ENCODE measurements at places on chromosomes 13 and 19.

DNA sequence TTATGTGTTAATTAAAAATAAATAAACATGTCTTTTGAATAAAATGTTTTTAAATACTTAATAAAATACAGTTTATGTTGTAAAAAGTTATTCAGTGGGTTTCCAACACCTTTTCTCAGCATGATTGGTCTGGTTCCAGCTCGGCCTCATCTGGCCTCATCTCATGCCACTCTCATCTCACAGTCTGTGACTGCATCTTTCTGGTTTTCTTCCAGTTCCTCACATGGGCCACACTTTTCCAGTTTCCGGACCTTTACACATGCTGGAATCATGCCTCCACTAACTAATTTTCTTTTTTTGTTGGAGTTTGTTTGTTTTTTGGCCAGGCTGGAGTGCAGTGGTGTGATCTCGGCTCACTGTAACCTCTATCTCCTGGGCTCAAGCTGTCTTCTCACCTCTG lies 82.5 kb downstream of the RUBCNL start:
- no peak for DNase-seq

DNA sequence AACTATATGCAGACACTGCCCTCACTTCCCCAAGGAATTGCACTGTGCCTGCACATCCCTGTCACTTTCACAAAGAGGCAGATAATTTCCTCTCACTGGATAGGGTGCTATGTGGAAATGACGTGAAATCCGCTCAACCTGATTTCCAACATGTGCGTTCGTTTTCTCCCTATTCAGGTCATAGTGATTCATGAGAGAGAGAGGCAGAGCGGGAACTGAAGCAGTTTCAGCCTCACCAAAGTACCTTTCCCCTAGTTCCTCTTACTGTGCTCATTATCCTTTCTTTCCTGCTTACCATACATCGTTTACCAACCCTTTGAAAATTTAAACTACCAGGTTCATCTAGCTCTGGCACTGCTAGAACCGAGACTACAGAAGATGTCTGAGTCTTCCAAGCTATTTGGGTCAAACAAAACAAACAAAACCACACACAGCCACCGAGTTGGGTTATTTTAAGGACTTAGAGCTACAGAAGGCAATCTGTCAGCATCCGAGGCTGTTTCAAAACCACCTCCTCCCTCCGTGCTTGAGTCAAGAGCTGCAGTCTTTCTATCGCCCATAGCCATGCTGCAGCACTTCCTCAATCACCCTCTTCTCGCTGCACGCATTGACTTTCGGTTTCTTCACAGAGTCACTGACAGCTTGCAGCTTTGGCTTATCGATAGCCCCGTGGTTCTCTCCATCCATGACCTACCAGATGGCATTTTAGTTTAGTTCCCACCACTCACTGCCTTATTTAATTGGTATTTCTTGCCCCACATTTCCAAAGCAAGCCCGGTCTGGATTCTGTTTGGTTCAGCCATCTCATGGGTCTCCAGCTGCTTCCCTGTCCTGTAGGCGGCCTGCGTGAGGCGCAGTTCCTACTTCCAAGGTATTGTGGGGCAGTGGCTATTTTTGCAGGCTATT lies 1395.8 kb downstream of the EFNB2 start:
- DNase-seq: peak; percentile 13

DNA sequence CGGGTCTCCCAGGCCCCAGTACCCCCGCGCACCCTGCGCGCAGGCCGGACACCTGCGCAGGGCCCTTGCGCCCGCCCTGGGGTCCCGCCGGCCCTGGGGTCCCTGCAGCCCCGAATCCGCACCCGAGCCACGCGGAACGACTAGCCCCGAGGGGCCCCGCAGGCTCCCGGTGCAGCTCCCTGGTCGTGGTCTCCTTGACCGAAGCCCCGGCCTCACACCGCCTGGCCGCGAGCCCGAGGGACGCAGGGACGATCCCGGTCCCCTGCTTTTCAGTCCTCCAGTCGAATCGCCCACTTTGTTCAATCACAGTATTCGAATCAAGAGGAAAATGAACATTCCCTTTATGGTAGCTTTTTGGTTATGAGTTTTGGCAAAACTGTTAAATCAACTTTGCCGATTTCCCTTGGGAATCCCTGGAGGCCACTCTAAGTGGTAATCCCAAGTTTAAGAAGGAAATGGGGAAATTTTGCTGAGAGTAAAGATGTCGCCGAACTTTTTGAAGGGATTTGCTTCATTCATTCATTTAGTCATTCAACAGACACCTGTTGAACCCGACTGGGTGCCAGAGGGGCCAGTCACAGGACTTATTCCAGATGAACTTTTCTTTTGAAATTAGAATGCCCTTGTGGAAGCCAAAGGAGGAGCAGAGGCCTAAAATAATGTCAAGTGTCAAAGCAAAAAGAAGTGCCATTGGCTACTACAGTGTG lies 75.0 kb downstream of the ZIC5 start:
- DNase-seq: no peak

GRCh38 chr19:18776736-18777135 lies 14.4 kb downstream of the COMP start:
- no peak for DNase-seq

GRCh38 chr13:99959127-99959539 lies 12.4 kb downstream of the ZIC5 start:
- DNase-seq: no peak

GRCh38 chr13:47168066-47168465 lies 271.2 kb upstream of the HTR2A start:
- no peak for DNase-seq

DNA sequence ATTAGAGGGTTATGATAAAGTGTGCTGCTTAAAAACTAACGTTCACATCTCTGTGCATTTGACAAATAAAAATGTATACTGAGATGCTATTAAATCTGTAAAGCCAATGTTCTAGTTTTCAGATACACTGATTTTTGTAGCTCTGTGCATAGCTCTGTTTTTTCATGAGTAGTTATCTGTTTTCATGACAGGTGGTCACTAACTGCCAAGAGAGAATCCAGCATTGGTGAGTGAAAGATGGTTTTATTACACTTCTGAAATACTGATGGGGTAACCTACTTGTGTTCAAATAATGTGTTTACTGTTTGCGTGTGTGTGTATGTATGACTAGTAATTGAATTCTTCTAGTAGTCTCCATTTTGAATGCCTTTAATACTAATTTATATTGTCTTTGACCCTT lies 29.0 kb downstream of the URI1 start:
- DNase-seq: no peak

DNA sequence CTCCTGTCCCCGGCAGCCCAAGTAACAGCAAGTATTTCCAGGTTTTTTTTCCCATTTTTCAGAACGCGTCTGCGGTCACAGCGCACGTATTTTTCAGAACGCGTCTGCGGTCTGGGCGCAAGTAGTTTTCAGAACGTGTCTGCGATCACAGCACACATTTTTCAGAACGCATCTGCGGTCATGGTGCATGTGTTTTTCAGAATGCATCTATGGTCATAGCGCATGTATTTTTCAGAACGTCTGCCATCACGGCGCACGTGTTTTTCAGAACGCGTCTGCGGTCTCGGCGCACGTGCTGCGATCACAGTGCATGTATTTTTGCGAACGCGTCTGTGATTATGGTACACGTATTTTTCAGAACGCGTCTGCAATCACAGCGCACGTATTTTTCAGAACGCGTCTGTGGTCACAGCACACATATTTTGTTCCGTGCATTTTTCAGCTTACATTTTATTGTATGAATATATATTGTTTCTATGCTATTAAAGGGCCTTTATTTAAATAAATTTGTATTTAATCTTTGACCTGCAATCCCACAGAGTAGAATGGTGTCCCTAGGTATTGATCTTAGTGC lies 19.7 kb downstream of the ATP4B start:
- DNase-seq: no peak

GRCh38 chr13:74111399-74111798 lies 22.8 kb downstream of the KLF12 start:
- DNase-seq: no peak

DNA sequence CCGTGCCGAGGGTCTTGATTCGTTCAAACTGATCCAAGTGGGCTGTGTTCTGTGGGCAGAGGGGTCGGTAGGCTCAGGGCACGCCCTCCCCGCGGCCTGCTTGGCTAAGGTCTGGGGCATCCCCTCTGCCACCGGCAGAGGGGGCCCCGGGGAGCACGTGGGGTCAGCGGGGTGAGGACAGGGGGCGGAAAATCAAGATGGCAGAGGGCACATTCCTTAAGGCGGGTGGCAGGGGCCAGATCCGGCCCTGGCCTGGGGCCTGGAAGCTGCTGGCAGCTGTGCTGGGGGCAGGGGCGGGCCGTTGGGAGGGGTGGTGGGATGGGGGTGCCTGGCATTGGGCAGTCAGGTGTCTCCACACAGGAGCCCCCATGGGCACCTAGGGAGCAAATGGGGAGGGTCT lies 10.7 kb downstream of the PRKACA start:
- no peak for DNase-seq

GRCh38 chr13:113970810-113971470 lies 2.9 kb downstream of the C13orf46 start:
- DNase-seq: no peak

DNA sequence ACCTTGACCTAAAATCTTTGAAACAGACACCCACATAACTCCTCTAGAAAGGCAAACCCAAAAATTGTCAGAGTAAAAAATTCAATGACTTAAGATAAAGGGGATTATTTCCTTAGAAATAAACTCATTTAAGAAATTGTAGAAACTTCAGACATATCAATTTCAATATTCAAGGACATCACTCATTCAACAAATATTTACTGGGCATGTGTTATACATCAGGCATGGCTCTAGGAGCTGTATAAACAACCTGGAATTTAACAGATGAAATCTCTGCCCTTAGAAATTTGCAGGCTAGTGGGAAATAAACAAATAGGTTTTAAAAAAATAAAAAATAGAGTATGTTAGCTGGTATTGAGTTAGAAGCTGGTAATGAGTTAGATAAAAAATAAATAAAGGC lies 84.0 kb upstream of the LSM14A start:
- no peak for DNase-seq

DNA sequence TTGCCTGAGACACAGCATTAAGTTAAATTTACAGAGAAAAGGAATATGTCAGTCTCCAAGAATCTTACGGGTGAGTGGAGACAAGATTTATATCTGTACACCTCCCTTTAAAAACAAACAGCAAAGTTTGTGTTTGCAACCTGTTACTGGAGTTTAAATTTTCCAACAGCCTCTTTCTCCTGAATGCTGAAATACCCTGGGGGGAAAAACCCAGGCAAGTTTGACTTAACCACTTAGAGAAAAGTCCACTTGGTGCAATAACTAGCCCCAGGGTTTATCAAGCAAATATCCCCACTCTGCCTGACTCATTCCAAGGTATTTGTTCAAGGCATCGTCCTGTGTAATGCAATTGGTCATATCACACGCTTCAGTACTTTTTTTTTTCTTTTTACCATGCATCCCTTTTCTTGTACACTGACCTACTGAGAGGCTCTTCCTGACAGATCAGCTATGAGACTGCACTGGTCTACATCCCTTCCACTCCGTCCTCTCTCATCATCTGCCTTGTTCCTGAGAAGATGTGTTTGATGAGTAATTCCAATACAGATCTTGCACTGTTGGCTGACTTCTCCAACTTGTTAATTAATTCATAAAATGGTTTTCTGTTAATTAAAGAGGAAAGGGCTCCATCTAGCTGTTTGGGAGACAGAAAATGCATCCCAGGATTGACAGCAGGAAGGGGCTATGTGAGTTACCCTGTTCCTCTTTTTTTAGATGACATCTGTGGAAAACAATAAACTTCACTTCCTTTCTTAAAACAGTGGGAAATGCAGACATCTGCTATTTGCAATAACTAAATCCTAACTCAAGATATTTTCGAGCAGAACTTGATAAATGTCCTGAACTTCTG lies 212.5 kb upstream of the IRS2 start:
- DNase-seq: no peak

DNA sequence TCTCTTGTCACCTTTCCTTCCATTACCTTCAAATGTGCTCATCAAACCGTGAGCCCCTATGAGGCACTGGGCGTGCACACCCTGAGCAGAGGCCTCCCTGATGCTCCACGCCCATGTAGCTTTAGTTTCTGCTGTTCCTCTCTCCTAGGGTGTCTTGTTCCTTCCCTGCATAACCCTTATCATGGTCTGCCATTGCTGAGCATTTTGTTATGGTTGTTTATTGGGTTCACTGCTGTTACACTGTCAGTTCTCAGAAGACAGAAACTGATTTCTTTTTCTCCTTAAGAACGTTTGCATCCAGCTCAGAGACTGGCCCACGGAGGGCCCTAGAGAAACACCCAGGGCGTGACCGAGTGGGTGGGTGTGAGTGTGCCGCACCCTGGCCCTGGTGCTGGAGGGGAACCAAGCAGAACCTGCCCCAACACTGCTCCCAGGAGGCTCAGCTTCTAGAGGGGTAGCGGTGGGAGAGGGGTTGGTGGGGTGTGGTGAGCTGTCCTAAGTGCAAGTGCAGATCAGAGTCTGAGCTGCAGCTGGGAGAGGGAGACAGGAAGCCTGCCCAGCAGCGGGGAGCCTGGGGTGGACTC lies 61.4 kb upstream of the URI1 start:
- DNase-seq: no peak

GRCh38 chr13:101155920-101156319 lies 260.4 kb downstream of the NALCN start:
- DNase-seq: no peak

GRCh38 chr13:99269627-99270241 lies 11.6 kb upstream of the GPR18 start:
- DNase-seq: no peak

DNA sequence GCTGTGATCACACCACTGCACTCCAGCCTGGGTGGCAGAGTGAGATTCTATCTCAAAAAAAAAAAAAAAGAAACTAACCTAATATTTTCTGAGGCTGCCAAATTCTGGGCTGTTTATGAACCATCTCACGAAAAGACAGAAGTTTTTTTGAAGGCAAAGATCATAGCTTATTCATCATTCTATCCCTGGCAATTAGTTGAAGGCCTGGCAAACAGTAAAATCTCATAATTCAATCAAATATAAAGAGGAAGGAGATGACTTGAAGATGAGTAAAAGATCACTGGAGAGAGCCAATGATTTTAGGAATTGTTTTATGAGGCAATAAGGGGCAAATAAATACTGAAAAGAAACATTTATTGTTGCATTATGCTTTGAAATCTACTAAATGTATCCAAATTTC lies 216.5 kb downstream of the DCLK1 start:
- no peak for DNase-seq

- no peak for DNase-seq
These were observed 7.2 kb downstream of the ADGRE2 start for GRCh38 chr19:14770944-14771839.

DNA sequence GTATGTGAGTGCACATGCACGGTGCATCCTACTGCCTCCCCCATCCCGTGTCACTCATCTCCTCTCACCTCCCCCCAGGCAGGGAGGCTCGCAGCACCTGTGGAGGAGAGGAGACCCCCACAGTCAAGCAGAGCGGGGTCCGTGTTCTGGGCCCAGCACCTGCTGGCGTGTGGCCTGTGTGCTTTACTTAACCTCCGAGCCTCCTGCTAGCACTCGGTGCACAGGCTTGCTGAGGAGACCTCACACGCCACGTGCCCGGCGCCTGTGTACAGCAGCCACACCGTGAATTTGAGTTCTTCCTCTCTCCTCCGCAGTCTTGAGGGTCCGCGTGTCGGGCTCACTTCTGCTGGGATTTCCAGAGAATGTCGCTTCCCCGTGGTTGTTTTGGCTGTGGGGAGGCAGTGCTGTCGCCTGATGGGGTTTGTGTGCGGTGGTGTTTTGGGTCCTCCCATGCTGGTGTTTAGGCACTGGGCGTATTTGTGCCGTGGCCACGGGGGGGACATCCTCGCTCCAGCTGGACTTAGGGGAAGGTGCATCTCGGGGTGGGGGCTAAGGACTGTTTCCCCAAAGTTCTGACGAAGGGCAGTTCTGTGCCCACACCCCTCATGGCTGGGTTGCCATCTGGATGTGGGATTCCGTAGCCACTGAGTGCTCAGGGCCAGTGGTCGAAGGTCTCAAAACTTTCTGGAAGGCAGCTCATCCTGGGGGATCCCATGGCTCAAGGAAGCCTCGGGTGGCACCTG lies 34.8 kb upstream of the TMEM255B start:
- no peak for DNase-seq

- DNase-seq: no peak
These were observed 295.8 kb downstream of the NDFIP2 start for GRCh38 chr13:79776531-79777295.
